ENCODE measurements at places on chromosomes 11 and 22.

DNA sequence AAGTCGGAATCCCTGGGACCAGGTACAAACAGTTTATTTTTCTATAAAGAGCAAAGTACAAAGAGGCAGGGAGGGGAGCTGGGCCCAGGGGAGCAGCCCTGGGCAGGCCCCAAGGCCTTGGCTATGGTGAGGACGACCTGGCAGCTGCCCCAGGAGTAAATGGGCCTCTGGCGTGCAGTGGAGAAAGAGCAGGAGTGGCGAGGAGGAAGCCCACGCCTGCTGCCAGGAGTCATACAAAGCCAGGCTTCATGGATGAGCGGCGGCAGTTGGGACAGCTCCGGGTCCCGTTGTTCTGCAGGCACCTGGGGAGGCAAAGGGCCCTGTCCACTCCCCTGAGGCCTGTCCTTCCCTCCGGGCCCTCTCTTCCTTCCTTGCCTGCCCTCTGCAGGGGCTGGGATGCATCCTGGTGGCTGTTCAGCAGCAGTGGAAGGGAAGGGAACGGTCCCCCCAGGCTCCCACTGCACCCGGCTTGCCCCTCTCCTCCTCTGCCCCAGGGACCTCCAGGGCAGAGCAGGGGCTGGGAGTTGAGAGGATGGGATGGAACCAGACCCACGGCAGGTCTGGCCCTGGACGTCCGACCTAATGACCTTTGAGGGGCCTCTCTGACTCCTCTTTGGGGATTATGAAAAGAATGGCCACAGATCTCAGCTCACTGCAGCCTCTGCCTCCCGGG, 11.1 kb downstream of the RAPSN start:
- peak; percentile 61 for DNase-seq

- DNase-seq, result no peak
Observed at GRCh38 chr11:1623716-1624115, 1.8 kb upstream of the KRTAP5-4 start.

DNA sequence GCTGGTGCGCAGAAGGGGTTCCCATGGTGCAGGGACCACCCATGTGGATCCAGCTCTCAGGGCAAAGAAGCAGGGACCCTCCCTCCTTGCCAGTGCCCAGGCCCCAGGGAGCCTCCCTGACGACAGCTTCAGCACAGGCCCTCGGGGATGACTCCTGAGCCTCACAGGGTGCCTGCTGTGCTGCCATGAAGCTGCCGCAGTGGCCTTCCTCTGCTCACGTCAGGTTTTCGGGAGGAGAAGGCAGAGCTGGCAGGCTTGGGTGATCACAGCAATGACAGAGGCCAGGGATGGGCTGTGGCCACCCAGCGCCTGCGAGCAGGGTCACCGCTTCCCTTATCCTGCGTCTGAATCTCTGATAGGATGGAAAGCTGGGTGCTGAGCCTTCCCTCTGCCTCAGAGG, 276.2 kb downstream of the BRD1 start:
- no peak for DNase-seq

DNA sequence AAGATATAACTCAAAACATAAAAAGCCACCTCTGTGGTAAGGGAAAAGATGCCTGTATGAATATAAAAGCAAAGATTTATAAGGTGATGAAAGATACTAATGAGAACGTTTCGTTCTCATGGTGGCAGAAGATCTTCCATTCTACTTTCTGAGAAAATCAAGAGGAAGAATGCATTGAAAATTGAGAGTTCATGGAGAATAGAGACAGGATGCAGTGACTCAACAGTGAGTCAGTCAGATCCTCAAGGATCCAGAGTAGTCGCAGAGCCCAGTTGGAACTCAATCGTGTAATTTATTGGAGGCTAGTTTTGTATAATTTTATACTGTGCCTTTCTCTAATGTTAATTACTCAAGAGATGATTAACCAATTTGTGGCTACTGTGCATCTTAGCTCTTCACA, 73.3 kb downstream of the ENTHD1 start:
- DNase-seq, result peak; percentile 43

DNA sequence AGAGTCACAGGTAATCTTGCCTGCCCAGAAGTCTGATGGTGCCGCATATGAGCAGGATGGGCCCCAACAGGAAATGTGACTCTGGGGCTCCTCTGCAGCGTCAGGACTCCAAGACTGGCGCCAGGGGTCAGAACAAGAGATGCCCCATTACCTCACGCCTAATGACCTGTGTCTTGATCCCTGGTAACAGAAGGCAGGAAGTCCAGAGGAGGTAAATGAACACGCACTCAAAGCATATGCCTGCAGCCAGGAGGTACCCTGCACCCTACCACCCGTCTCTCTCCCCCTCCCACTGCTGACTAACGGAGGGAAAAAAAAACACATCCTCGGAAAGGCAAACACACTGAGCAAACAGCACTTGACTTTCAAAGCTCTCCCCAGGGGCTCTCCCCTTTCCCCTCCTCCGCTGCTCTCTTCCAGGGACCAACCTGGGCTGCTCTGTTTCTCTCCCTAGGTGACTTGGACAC, 37.3 kb downstream of the ABCC8 start:
- no peak for DNase-seq

- DNase-seq, result no peak
Observed at GRCh38 chr22:36831206-36831605, 14.4 kb upstream of the PVALB start.

GRCh38 chr11:10891151-10891720, 33.4 kb upstream of the ZBED5 start:
- DNase-seq, result no peak

DNA sequence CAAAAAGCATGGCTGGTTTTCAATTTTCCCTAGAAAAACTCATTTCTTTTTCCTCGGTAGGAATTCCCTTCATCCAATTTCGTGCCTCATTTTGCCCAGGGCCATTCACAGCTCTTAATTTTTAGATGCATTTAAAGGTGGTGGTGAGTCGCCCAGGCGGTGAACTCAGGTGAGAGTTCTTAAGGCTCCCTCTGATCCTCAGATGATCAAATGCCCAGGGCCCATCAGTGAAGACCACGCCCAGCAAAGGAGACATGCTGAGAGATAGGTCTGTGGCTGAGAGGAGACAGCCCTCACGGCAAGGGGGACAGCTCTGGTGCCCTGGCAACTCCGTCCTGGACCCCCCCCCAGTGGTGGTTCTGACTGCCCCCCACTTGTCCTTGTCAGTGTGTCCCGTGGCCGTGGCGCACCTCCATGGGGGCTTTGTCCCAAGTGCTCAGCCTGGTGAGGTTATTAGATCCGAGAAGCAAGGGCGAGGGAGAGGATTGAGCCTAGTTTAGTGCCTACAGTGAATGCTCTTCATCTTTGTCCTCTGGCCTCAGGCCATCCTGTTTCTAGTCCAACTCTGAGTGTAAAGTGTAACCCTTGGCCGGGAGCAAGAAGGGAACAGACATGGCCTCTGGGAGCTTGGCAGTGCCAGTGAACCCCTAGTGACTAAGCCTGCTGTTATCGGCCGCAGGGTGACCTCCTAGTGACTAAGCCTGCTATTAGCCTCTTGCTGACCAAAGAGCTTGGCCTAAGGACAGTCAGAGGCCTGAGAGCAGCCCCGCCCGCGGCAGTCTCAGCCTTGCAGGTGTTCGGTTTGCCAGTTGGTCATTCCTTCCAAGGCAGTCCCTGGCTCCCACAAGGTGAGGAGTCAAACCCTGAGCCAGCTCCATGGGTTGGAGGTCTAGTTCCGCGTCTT, 83.5 kb downstream of the CTTN start:
- peak; percentile 97 for DNase-seq

DNA sequence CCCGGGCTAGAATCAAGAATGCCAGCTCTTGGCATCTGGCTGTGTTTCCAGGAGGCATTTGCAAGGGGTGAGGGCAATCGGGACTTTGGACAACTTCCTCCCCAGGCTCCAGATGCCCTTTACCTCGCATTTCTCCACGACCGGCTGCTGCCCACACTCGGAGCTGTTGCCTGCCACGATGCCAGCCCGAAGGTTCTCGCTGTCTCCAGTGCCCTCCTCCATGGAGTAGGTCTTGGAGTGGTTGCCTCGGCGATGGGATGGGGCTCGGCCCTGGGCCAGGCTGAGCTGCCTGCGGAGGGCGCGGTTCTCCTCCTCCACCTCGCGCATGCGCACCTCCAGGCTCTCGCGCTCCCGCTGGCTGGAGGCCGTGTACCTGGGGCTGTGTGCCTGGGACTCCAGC, 270.0 kb downstream of the LARGE1 start:
- DNase-seq, result no peak

DNA sequence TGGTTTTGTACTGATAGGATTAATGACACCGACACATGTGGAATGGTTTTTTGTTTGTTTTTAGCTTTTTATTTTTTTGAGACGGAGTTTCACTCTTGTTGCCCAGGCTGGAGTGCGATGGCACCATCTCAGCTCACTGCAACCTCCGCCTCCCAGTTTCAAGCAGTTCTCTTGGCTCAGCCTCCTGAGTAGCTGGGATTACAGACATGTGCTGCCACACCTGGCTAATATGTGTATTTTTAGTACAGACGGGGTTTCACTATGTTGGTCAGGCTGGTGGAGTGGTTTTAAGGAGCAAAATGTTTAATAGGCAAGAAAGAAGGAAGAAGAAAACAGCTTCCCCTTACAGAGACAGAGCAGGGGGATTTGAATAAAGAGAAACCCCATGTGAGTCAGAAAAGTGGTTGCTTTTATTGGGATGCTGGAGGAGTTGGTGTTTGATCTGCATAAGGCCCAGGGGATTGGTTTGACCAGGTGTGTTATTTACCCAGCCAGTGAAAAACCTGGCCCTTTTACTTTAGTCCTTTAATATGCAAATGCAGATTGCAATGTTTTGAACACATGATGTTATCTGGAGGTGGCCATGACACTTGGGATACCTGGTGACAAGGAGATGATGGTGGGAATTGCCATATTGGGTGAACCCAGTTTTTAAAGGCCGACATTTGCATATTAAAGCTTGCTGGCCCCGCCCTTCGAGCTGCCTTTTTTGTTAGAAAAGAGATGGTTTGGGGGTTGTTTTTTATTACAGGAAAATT, 24.3 kb downstream of the SUSD2 start:
- no peak for DNase-seq

- no peak for DNase-seq
Observed at GRCh38 chr11:123313262-123313661, 116.8 kb upstream of the GRAMD1B start.

DNA sequence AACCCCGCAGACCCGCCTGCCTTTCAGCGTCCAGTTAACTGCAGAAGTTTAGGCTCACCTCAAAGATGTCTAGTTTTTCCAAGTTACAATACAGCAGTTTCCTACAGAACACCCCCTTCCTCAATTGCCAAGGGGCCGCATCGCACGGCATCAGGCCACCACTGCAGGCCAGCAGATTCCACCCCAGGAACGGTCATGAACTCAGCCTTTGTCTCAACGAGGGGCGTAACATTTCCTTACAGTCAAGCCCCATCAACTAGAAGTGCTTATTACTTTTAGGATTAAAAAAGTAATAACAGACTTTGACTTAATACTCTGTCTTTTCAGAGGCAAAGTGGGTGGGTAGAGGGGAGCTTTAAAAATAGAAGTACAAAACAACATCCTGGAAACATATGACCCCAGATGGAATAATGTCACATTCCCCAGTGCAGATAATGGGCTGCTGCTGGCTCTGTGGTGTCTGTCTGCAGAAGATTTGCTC, 36.3 kb downstream of the PPP2R1B start:
- no peak for DNase-seq

DNA sequence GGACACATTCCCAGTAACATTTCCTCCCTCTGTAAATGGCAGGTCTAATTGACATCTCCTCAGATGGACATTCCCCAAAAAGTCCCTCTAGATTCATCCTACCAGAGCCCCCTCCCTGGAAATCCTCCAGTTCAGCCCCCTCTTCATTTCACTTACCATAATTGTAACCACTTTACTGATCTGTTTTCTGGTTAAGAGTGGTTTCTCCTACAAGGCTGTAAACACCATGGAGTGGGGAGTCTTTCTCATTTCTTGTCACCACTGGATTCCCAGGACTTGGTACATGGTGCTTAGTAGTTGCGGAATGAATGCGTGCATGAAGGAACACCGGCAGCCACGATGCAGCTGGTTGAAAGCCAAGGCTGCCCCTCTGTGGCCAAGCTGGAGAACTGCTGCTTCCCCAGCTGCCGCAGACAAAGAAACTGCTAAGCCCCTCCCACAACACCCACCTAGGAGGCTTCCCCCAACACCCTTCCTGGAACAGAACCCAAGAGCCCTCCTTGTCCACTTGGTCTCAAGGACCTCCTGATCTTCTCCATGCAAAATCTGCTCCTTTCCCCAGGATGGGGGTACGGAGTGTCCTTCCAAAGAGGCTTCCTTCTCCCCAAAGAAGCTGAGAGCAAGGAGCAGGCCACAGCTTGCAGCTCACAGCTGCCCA, 18.6 kb upstream of the SCARF2 start:
- DNase-seq, result peak; percentile 71

DNA sequence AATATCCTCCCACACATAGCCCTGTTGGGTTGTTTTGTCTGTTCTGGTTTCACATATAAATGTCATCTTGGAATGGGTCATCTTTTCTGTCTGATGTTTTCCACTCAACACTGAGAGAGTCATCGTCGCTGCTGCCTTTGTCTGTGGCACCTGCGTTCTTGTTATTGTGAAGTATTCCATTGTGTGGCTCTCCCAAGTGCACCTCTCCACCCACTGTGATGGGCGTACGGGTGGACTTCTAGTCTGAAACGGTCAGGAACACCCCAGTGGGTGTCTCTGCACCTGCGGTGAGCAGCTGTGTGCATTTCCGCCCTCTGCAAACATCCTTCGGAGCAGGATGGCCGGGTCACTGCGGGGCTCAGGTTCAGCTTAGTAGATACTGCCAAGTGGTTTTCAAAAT, 34.5 kb upstream of the RTL6 start:
- DNase-seq, result no peak

DNA sequence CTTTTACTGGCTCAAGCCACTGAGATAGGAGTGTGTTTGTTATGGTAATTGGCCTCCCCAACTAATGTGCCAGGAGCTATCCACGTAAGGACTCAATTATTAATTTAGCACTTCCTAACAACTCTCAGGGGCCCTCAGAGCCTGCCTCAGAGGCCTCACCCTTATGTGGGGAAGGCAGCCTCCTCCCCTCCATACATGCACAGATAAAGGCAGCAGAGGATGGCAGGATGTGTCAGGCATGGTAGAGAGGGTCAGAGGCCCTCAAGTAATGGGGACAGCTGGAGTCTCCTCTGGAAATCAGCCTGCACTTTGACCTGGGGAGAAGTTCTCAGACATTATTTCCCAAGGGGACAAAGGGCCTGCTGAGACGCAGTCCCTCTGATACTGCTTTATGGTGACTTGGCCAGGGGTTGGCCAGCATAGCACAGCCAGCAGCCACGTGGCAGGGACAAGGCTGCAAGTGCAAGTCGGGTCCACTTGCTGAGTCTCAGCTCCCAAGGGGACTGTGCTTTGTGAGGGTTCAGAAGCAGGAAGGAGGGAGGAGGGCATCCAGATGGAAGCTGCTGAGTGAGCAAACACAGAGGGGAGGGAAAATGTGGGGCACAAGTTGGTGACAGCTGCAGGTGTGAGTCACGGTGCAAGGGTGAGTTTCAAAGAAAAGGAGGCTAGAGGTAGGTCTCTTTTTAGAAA, 17.0 kb downstream of the MOGAT2 start:
- no peak for DNase-seq

- DNase-seq, result no peak
Observed at GRCh38 chr11:134200688-134201087, 23.1 kb downstream of the NCAPD3 start.

Measured in MG63 (cell line).